GM23248 (cell line): ENCODE measurements at places on chromosomes 1 and 21. TPM values are rescaled to one million over a fixed set of nuclear protein-coding genes. Genes with fewer than 3 reads are reported as not detected.

Gene GADD45A
- polyA plus RNA-seq = 111 and 115 TPM in 2 replicates

Gene RGS1
- polyA plus RNA-seq = not detected in 2 replicates

Gene ARHGEF19
- polyA plus RNA-seq = 13.3 and 14.2 TPM in 2 replicates

Gene DNASE2B
- not detected in 2 replicates for polyA plus RNA-seq

Gene BRINP3
- not detected in 2 replicates for polyA plus RNA-seq

Gene C1orf185
- polyA plus RNA-seq = not detected in 2 replicates

Gene LCE6A
- not detected in 2 replicates for polyA plus RNA-seq

Gene TSPAN2
- 8.1 and 10.1 TPM in 2 replicates for polyA plus RNA-seq

Gene CATSPERE
- 0.30 and 0.85 TPM in 2 replicates for polyA plus RNA-seq

Gene LYSMD1
- polyA plus RNA-seq = 3.4 and 4.4 TPM in 2 replicates

Gene E2F2
- 0.20 and 0.51 TPM in 2 replicates for polyA plus RNA-seq

Gene DPT
- 20.0 and 20.8 TPM in 2 replicates for polyA plus RNA-seq

Gene OLIG2
- not detected in 2 replicates for polyA plus RNA-seq

Gene PLD5
- 0.14 TPM in 1 of 2 replicates, not detected in the other for polyA plus RNA-seq

- DNase-seq = no peak
Observed at GRCh38 chr1:194062962-194063361, 876.5 kb upstream of the B3GALT2 start.

DNA sequence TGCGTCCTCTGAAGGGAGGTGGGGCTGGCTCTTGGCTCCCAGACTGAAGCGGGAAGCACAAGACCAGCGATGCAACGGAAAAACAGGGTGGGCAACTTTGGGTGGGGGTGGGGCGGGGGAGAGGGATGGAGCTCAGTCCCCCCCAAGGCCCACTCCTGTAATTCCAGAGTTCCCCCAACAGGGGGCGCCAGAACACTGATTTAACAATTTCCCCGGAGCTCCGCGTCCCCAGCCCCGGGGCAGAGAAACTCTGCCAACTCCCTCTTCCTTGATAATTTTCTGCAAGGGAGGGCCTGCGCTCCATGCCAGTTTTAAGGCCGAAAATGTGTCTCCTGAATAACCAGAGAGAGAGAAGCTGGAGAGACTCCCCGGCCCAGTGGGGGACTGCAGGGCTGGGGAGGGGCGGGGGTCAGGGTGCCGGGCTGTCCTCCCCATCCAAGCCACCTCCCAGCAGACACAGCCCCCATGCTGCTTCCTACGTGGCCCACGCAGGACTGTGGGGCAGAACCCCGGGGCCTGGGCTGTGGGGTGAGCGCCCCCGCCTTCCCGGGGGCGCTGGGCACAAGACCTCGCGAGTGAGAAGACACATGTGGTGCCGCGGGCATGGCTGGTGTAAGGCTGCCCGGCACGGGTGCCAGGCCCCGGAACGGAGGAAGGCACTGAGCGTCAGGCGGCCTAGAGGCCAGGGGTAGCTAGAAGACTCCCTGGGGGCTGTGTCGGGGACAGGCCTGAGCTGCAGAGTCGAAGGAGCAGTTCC lies 51.4 kb downstream of the KIF21B start:
- peak; percentile 59 for DNase-seq

DNA sequence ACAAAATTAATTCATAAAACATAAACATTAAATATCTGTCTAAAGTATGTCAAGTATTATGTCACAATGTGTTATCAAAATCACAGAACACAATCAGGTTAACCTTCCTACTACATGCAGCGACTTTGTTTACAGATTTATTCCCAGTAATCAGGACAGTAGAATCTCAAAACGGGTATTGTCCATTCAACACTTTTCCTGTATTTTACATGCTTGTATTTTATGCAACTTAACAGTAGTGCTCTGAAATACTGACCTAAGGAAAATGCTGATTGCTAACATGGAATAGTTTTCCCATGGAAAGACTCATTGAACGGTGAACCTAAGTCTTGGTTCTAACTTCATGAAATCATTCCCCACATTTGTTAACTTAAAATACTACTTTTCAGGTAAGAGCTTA lies 2.3 kb downstream of the SERBP1 start:
- DNase-seq = peak; percentile 10

GRCh38 chr1:201122321-201122957 lies 4.5 kb downstream of the ASCL5 start:
- no peak for DNase-seq

DNA sequence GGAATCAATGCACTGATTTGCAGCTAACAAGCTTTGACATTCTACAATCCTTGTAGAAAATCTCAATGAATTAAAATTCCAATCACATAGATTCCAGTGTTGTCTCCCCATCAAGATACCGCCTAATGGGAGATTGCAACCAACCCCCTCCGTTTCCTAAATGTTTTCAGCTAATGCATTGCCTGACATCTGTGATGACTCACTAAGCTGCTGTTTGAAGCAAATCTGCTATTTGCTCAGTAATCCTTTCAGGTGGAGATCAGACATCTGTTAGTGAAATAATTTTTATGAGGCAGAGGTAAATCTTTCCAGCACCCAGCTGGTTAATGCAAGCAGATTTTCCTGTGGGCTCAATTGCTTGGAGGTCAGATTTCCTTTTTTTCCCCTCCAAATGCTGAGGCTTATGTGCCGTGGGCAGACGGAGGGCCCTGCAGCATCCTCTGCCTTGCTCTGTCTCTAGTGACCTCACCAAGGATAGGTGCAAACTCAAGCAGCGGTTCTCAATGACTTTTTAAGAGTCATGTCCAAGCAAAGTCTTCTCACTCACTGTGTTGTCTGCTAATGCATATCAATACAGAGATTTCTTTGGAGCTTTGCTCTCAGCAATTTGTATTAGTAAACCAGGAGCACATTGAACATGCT lies 91.1 kb upstream of the RAB3GAP2 start:
- DNase-seq = peak; percentile 11

GRCh38 chr1:67696708-67697107 lies 11.7 kb downstream of the GADD45A start:
- no peak for DNase-seq

GRCh38 chr1:53739109-53739681 lies at the start of gene GLIS1:
GLIS1 (minus strand) TSS chr1:53739164; CDS start chr1:53738064, 1,100 bp downstream.
- peak; percentile 94 for DNase-seq

- no peak for DNase-seq
Observed at GRCh38 chr1:38584448-38585355, 274.9 kb downstream of the RRAGC start.

GRCh38 chr1:156667968-156668709 lies 9.1 kb downstream of the NES start:
- DNase-seq = no peak

- DNase-seq = peak; percentile 59
Observed at GRCh38 chr1:244918421-244919319, 54.3 kb upstream of the HNRNPU start.

- DNase-seq = no peak
Observed at GRCh38 chr1:37323486-37324377, 150.6 kb upstream of the ZC3H12A start.

GRCh38 chr1:203754455-203754864 lies 10.5 kb upstream of the LAX1 start:
- no peak for DNase-seq

DNA sequence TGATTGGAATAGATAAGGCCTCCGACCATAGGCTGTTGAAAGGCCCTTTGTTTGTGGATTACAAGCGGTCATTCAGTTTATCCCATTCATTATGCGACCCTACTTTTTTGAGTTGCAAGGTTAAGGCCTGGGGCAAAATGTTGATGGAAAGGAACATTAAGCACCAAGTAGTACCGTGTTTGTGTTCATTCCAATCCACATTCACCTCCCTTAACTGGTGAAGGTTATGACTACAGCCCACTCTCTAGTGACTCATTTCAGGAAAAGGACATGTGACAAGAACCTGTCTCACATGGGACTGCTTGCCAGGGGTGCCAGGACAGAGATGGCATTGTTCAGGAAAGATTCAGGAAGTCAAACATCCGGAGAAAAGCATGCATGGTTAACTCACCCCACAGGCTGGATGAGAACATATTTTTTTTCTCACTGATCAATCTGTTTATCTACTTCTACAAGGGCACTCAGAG lies 81.6 kb downstream of the CD58 start:
- DNase-seq = peak; percentile 34

DNA sequence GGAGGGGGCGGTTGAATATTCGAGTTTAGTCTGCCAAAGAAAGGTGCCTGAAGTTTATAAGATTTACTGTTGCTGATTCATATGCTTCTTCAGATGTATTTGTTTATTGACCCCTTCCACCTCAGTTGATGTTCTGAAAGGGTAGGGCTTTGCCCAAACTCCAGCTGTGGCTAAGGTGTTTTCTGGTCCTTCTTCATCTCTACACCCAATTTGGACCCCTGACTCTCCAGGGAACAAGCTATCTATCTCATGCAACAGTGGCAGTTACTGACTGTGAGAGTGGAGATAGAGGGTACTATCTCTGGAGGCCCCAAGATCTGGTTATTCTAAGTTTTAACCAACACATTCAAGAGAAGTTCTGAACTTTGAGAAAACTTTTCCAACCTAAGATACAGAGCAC lies 12.6 kb upstream of the ALG14 start:
- no peak for DNase-seq

DNA sequence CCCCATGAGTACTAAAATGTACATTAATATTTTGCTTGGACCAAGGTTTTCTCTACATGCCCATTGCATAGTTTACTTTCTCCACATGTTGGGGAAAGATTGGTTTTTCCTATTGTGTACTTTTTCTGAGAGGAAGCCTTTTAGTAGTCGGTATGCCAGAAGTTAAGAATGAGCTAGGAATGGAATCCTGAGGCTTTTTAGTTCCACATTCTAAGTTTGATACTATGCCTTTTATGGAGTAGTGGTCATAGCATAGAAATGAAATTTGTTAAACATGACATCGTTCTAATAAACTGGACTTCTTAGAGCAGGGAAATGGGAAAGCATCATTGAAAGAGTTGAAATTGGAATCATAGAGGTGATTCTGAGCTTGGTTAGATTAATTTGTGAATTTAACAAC lies 64.3 kb downstream of the BCL9 start:
- DNase-seq = no peak

- no peak for DNase-seq
Observed at GRCh38 chr1:221884821-221885220, 142.9 kb upstream of the DUSP10 start.

- DNase-seq = no peak
Observed at GRCh38 chr1:113103048-113103447, 30.1 kb downstream of the LRIG2 start.

GRCh38 chr1:168732736-168733135 lies 3.7 kb upstream of the DPT start:
- no peak for DNase-seq

DNA sequence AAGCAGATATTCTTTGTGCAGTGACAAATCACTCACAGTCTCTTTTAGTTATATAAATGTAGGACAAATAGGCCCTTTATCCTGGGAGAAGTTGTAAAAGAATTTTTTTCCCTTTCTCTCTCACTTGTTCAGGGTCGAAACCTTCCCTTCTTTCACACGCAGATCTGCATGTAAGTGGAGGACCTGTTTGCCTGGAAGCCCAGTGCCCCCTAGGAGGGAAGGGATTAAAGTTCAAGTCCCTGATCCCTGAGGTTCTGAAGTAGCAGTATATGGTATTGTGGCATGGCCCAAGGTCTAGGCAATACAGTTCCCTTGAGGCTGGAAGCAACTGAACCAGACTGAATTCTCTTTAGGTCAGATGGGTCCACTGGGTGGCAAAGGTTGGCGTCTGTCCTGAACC lies 48.6 kb upstream of the PTGFRN start:
- no peak for DNase-seq

- peak; percentile 48 for DNase-seq
Observed at GRCh38 chr1:172903581-172904220, 147.0 kb downstream of the TNFSF18 start.

DNA sequence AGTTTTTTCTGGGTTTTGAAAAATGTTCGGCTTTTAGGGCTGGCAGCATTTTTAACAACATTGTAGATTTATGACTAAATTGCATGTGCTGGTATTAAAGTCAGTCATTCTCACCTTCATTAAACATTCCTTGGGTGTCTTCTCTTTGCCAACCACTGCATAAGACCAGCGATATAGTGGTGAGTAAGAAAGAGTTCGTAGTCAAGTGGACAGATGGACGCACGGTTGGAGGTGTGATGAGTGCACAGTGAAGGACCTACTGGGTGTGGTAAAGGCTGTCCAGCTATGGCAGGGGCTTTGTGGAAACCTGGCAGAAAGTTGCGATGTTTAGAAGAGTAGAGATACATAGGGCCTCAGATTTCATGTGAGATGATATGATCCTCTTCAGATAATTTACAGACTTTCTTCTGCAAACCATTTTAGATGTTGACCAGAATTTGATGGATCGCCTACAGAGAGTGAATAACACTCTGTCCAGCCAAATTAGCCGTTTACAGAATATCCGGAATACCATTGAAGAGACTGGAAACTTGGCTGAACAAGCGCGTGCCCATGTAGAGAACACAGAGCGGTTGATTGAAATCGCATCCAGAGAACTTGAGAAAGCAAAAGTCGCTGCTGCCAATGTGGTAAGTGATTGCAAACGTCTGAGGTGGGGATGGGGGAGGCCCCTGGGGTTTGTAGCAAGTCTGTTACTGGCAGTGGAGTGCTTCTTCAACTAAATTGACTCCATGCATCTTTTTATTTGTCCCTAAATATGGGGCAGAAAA lies 56.0 kb upstream of the LAMC2 start:
- DNase-seq = peak; percentile 51

- DNase-seq = no peak
Observed at GRCh38 chr1:31203215-31203614, 36.5 kb downstream of the NKAIN1 start.

DNA sequence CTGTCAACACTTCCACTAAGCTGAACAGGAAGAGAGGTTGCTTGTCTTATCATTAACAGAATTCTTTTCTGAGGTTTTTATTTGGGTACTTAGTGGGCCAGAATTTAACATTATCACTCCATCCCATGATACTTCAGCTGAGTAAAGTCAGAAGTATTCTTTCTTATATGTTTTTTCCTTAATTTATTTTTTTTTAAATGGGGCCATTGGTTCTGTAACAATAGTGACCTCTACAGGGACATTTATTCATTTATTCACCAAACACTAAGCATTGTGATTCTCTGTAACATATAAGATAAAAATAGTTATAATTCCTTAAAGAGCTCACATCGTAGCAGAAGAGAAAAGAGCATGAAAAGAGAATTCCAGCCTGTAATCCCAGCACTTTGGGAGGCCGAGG lies 9.8 kb downstream of the GREM2 start:
- DNase-seq = peak; percentile 42

DNA sequence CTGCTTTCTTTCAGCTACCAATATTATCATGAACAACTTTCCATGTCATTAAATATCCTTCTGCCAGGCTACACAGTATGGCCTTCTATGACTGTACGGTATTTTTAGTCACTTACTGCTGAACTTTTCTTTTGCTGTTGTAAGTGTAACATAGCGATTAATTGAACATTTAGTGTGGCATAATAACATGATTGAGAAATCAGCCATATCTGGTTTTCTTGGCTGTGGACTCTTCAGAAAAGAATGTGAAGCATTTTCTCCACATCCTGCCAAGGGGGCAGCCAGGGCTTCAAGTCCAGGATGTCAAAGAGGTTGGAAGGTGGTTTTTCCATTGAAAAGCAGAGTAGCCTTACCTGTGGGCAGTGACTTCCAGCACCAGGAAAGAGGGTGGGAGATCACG lies 8.8 kb upstream of the AHCYL1 start:
- DNase-seq = peak; percentile 87

DNA sequence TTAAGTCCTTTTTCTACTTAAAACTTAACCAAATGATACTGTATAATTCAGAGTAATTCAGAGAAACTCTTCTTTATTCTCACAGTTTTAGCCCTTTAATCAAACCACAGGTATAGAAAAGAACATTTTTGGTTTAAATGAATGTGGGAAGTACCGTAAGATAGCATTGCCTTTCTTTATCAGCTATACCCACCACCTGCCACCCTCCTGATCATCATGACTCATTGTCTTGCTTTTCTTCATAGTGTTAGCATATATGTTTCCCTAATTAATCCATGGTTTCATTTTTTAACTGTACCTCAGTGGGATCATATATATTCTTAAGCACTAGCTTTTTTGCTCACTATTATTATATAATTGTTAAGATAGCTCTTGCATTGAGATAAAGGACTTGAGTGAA lies 27.5 kb upstream of the ANGPTL1 start:
- no peak for DNase-seq
